ENCODE measurements at places on chromosomes 7 and 10.

- DNase-seq: peak; percentile 85
Measured at GRCh38 chr10:96719850-96720421, 378 bp downstream of the PIK3AP1 start.

GRCh38 chr10:72016608-72017300, 52.6 kb downstream of the CHST3 start:
- DNase-seq: peak; percentile 82

- no peak for DNase-seq
Measured at GRCh38 chr10:122116331-122116730, 127.4 kb downstream of the TACC2 start.

- no peak for DNase-seq
Measured at GRCh38 chr10:78475437-78475836, 441.8 kb downstream of the RPS24 start.

DNA sequence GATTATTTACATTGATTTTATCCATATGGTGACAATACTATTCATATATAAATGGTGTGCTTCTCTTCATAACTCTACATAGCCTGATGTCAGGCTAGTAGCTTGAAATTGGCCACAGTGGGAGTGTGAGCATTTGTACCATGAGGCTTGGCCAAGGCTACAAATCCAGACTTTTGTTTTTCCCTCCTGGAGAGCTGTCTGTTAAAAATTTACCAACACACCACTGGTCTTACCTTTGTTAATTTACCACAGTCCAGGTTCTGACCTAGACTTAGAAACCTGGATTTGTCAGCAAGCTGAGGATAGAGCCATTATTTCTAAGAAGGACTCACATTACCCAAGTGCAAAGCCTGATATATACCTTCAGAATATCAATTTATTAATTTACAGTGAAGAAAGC, 45.5 kb upstream of the ATRNL1 start:
- no peak for DNase-seq

DNA sequence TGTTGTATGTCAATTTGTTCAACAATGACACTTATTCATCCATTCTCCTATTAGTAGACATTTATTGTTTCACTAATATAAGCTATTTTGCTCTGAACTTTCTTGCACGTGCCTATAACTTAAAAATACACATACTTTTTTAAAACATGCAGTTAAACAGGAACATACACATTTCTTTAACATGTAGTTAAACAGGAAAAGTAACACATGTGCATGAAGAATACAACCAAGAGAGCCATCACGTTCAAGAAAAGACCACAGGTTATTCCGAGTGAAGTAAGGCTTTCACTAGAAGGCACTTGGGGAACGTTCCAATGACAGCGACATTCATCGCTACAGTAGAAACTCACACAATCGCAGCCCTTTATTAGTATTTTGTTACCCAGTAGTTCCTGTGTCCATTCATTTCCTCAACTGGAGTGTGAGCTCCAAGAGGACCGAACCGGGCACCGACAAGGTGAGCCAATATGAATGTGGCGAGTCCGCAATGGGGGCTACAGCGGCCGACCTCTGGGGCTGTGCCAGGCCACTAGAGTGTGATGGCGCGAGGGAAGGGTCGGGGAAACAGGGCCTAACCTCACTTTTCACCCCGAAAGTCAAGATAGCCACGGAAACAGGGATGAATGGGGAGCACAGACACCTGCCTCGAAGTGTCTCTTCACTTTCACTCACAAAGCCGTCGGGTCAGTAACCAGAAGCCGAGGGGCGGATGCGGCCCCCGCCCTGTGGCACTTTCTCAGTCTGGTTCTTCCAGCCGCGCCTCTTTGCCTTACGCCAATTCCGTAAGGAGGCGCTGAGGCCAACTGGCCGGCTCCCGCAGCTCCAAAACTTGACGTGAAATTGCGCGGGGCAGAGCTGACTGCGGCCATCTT, 775 bp upstream of the SEPTIN7 start:
- DNase-seq: peak; percentile 92

- no peak for DNase-seq
Measured at GRCh38 chr10:44295644-44296241, 89.2 kb downstream of the CXCL12 start.

- no peak for DNase-seq
Measured at GRCh38 chr10:123998197-123999141, 94.9 kb downstream of the CHST15 start.

GRCh38 chr10:60372436-60372835, 17.2 kb downstream of the ANK3 start:
- DNase-seq: no peak

Measured in Right ventricle myocardium superior (tissue), 1 donor.